ENCODE measurements at places on chromosomes 1 and 21.

DNA sequence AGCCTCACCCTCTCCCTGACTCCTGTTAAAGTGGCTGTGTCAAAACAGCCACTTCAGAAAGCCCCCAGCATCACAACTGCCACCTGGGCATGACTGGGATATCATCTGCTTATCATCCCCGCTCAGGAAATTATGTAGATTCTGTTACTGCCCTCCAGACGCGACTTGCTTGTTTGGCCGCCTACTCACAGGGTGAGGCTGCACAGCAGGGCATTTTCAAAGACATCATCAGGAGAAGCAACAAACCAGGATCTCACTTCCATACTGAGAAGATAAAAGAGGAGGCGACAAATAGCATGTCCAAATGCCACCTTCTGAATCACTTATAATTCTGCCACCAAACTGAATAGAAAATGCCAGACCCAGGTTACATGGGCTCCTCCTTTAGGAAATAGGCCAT is 94.8 kb downstream of the MIS18A start:
- no peak for DNase-seq

DNA sequence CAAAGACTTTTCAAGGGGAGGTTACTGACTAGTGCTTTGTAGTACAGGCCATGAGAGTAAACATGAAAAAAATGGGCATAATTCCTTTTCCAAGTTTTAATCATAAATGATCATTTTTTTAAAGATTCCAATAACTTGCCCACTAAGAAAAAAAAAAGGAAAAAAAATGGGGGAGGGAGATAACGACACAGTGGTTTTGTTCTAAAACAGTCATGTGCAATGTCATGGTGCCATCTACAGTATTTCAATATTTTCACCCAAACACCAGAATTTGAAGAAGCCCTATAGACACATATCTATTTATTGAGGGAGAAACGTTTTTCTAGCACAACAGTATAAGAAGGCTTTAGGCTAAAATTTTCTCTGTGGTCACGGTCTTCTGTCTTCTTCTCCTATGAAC is 250.2 kb downstream of the LTN1 start:
- no peak for DNase-seq

GRCh38 chr1:223761411-223761810 is 49.1 kb downstream of the CAPN2 start:
- DNase-seq = no peak

DNA sequence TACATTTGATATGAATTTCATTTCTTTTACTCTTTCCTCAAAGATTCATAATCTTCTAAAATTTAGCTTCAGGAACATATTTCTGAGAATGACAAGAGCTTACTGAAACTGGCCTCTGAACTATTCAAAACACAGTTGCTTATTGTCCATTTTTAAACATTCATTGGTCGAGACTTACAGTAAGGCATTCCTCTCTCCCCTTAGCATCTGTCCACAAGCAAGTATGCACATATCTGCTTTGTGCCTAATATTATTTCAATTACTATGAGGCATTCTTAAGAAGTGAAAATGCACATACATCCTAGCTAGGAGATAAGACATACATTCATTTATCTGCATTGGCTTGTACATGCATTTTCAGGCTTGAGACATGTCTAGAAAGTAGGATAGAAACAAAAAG is 488.7 kb downstream of the PTBP2 start:
- DNase-seq = no peak

DNA sequence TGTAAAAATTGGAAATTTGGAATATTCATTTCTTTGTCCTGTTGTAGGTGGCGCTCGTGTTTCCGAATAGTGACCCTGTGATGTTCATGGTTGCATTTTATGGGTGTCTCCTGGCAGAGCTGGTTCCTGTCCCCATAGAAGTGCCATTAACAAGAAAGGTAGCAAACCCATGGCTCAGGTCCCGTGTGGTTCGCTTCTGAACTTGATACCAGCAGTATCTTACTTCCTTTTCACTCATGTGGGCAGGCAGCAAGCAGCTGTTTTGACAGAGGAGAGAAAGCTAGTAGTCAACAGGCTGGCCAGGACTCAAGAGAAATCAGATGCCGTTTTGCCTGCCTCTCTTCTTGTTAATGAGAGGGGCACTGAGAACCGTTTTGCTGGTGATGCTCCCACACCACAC is 72.8 kb downstream of the S100B start:
- no peak for DNase-seq

DNA sequence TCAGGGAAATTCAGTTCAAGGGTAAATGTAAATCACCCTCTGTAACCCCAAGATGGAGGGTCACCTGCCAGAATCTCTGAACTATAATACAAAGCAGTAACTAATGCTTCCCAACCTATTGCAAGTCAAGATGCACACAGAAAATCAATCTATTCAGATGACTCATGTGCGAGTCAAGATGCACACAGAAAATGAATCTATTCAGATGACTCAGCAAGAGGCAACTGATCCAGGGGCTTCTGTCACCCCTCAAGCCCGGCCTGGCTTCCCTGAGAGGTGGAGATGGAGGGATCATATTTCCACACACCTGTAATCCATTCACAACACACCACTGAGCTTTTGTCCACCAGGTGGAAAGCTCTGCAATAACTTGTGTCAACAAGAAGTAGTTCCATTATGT is 17.4 kb upstream of the HIVEP3 start:
- no peak for DNase-seq

DNA sequence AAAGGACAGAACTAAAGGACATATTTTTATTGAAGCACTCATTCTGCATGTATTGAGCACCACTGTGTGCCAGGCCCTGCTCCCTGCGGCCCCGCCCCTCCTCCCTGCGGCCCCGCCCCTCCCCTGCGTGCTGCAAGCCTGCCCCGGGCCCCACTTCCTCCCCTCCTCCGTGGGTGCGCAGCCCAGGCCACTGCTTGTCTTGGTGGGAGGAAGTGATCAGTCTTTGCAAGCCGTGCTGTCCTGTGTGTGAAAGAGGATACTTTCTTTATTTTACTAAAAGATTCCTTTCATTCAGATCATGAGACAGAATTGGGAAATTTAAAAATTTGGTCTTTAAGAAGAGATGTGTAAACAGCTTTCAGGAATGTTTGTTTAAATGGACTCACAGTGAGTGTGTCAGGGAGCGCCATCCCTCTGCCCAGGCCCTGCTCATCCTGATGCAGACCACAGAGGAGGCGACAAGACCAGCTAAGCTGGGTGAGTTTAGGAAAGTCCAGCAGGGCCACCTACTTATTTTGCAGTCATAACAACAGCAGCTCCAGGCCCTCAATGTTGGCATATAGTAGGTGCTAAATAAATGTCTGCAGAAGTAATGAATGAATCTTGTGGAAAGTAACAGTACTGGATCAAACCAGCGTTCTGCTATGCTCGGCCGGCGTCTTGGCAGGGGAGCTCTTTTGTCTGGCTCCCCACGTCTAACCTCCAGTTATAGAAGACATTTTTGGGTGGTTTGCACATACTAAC is 88.3 kb upstream of the SELENON start:
- DNase-seq = peak; percentile 20

DNA sequence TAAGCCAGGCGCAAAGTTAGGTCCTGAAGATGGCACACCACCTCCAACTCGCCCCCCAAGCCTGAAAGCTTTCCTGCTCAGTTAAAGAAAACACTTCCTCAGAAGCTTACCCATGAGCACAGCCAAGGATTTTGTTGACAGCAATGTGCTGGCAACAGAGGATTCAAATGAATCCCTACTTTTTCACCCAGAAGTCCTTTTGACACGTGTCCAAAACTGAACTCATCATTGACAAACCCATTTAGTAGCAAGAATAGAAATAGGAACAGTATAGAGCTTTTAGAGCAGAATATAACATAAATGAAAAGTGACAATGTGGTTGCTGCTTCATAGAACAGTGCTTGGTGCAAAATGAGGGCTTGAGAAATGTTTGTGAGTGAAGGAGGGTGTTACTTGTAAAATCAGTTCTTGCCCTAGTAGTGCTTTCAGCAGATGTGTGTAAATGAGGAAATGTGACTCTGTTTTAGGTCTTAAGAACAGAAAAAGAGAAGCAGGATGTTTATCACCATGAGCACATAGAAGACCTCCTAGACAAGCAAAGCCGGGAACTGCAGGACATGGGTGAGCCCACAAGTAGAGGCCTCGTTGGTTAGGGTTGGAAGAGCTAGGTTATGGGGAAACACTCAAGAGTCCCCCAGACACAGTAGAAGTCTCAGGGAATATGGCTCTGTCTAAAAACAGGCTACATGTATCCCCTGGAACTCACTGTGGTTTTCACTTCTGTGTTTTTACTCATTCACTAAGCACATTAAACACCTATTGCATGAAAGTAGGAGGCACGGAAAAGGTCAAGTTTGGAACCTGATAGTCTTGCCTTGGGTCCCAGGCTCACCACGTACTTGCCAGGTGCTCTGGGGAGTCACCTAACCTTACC is 48.6 kb upstream of the TMEM125 start:
- DNase-seq = no peak

DNA sequence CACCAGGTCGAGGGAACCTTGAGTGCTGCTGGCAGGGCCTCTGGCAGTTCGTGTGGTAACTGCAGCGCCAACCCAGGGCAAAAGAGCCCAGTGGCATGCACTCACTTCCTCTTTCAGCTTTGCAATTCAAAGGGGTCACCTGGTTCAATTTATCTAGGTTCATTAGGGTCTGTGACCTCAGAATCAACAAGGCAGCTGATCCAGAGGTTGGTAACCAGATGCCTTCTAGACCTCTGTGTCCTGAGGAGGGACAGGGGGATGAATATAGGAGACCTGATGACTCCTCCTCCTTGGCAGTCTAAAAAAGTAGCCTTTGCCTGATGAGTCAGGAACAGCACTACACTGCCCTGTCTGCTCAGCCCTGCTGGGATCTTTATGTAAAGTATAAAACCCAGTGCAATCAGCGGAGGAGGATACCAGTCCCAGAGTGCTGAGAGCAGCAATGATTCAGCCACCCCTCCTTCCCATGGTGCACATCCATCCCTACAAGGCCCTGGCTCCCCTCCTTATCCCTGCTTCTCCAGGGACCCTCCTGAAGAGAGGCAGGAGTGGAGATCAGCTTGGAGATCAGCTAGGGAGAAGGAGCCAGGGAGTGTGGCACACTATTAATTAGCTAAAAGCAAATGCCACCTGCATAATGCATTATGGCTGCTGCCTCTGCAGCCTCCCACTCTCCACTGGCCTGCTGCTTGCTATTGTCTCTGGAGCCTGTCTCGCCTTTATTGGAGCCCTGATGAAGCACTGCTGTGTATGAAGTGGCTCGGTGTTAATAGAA is 11.2 kb upstream of the FMOD start:
- no peak for DNase-seq

DNA sequence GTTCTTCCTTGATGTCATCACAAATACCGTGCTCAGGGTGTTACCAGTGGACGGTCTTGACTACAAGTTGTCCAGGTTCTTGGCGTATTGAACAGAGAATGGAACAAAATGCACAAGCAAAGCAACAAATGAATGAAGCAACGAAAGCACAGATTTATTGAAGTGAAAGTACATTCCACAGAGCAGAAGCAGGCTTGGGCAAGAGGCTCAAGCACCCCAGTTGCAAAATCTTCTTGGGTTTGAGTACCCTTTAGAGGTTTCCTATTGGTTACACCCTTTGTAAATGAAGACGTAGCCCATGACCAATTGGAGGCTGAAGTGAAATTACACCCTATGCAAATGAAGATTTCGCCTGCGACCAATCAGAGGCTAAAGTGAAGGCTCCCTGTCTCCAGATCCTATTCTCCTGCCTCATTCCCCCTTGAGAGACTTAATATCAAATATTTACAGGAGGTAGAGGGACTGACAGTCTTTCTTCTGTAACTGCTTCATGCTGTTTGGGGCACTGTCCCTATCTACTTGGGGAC is 38.3 kb downstream of the YY1AP1 start:
- DNase-seq = no peak

DNA sequence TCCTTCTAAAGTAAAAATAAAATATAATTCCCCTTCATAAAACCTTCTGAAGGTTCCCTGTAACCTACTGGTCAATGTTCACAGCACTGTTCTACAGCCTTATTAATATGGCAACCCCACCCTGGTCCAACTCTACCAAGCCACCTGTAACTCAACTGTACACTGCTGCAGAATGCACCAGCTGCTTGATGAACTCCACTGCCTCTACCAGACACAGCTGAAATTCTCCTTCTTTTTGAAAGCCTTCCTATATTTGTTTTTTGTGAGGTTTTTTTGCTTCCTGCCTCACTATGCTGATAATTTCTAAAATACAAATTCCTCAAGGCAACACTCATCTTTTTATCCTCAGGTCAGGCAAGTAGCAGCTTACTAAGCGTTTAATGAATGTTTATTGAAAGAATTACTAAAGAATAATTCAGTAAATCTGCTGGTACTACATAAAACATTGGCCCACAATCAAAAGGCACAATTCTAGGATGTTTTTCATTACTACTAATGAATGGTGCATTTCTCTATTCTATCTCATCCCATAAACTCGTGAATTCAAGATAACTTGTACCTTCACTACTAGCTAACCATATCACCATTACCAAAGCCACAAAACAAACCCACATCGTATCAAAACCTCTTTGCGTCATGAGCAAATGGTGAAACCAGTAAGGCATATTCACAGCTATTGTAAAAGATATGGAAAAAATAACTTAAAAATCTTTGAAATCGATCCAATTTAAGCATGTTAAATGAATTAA is 2.4 kb downstream of the SSX2IP start:
- no peak for DNase-seq

DNA sequence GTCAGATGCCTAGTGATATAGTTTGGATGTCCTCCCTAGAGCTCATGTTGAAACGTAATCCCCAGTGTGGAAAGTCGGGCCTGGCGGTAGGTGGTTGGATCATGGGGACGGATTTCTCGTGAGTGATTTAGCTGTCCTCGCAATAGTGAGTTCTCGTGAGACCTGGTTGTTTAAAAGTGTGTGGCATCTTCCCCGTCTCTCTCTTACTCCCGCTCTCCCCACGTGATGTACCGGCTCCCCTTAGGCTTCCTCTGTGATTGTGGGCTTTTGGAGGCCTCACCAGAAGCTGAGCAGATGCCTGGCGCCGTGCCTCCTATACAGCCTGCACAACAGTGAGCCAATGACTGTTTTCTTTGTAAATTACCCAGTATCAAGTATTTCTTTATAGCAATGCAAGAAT is 264.5 kb downstream of the TTLL7 start:
- DNase-seq = no peak

DNA sequence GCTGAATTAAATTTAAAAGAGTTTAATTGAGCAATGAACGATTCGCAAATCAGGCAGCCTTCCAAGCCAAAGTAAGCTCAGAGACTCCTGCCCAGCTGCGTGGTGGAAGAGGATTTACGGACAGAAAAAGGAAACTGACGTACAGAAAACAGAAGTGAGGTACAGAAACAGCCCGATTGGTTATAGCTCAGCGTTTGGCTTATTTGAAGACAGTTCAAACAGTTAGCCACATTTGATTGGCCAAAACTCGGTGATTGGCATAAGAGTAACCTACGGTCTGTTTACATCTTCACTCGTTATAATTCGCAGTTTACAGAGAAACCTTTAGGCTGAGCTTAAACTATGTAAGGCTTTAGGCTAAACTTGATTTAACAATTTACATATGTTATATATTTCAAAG is 46.9 kb downstream of the CR1L start:
- no peak for DNase-seq

GRCh38 chr1:61403679-61404596 is 321.0 kb downstream of the TM2D1 start:
- no peak for DNase-seq

DNA sequence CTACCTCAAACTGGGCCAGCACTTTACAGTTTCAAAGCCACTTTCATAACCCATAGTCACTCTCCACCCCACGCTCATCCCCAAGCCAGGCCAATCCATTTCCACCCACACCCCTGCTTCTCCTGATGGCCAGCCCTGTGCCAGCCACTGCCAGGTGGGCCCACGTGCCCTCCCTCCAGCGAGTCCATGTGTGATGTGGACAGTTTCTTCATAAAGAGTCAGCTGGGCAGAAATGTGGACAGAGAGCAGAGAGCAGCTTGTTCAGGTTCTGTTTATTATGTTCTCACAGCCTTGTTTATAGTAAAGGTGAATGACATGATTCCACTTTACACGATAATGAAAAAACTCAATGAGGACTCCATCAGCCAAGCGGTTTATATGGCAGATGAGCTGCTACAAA is 37.4 kb upstream of the RGS16 start:
- DNase-seq = no peak

Measured in T-helper 22 cell (primary cell).